ENCODE measurements at places on chromosomes 13 and 19.

GRCh38 chr13:72122661-72123255, 255.8 kb upstream of the DACH1 start:
- DNase-seq = no peak

- DNase-seq = no peak
These were observed 1351.3 kb downstream of the EFNB2 start for GRCh38 chr13:105184201-105184600.

GRCh38 chr19:45250832-45251451, at the start of gene MARK4:
Gene MARK4 (plus strand): TSS chr19:45251271. CDS start chr19:45251589, 318 bp downstream.
- no peak for DNase-seq

- DNase-seq = no peak
These were observed 79.1 kb downstream of the ATP11A start for GRCh38 chr13:112768795-112769481.

DNA sequence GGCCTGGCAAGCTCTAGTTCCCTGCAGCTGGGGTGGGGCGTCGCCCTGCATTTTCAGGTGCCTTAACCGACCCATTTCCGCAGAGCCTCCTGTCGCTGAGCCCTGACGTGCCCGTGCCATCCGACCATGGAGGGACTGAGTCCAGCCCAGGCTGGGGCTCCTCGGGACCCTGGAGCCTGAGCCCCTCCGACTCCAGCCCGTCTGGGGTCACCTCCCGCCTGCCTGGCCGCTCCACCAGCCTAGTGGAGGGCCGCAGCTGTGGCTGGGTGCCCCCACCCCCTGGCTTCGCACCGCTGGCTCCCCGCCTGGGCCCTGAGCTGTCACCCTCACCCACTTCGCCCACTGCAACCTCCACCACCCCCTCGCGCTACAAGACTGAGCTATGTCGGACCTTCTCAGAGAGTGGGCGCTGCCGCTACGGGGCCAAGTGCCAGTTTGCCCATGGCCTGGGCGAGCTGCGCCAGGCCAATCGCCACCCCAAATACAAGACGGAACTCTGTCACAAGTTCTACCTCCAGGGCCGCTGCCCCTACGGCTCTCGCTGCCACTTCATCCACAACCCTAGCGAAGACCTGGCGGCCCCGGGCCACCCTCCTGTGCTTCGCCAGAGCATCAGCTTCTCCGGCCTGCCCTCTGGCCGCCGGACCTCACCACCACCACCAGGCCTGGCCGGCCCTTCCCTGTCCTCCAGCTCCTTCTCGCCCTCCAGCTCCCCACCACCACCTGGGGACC, 1.2 kb downstream of the ZFP36 start:
- DNase-seq = peak; percentile 80

- DNase-seq = no peak
These were observed 41.3 kb downstream of the FLT3 start for GRCh38 chr13:28058866-28059613.

DNA sequence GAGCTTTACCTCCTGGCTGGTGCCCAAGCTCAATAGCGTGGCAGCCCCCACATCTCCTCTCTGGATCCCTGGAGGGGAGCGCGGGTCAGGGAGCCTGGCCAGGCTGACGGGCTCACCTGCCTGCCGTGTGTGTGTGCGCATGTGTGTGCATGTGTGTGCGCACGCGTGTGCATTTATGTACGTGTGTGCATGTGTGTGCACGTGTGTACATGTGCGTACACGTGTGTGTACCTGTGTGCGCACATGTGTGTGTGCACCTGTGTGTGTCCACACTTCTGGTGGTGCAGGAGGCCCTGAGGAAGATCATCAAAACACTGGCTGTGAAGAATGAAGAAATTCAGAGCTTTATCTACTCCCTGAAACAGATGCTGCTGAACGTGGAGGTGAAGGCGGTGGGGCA, 1.3 kb downstream of the FSD1 start:
- DNase-seq = no peak

GRCh38 chr19:43774103-43774939, 6.5 kb downstream of the KCNN4 start:
- no peak for DNase-seq

GRCh38 chr13:107743526-107743925, 471.8 kb downstream of the LIG4 start:
- DNase-seq = no peak

DNA sequence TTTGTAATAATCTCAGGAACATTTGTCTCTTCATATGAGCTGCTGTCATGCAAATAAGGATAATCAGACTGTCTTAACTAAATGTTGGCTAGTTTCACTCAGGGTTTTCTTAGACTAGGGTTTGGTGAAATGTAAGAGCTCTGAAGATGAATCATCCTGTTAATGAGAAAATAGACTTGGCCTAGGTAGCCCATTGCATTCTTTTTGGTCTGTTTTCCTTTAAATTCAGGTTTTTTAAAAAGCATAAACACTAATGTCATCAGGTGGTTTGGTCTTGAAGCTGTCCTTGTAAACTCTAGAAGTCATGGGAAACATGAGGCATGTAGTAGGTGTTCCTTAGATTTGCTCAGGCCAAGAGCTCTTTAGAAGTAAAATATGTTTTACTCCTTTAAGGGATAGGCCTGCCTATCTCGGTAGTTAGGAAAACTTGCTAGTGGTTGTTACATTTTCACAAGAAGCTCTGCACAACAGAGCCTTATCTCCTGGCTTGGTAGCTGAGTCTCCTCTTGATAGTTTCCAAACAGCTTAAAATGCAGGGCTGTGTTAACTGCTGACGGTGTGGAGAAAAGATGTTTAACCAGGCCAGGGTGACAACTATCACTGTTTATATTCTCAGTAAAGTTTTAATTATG, 62.0 kb upstream of the C1QTNF9B start:
- DNase-seq = no peak

DNA sequence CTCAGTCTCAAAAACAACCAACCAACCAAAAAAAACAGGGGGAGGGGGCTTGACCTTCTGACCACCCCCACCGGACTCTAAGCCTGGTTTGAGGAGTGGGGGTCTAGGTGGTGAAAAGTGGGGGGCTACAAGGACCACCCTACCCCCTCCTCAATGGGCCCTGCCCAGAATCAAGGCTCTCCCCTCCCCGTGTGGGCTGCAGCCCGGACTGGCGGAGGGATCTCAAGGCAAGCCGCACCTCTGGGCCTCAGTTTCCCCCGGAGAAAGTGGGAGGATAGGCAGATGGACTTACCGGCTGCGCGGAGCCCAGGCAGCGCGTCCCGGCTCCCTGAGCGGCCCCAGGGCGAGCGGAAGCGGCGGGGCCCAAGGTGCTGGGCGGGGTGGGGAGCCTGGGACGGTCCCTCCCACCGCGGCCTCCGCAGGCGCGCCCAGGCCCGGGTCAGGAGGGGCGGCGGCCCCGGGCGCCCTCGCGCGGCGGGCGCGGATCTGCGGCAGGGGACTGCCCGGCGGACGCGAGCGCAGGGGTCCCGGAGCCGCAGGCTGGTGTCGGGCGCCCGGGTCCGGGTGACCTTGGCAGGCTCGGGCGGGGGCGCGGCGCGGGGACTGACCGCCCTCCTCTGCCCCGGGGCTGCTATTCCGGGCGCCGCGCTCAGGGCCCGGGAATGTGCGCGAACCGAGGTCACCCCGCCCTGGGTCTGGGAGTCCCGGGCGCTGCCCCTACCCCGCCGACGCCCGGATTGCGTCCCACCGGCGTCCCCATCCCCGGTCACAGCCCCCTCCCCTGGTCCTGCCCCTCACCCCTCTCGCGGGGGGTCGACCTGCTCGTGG, at the start of gene ADAMTSL5:
Gene ADAMTSL5 (minus strand): TSS at position 349 of the 828 bp plus-strand sequence. CDS start 2,076 bp downstream, outside the sequence.
- no peak for DNase-seq

GRCh38 chr19:6021878-6022569, 44.1 kb upstream of the RANBP3 start:
- no peak for DNase-seq

DNA sequence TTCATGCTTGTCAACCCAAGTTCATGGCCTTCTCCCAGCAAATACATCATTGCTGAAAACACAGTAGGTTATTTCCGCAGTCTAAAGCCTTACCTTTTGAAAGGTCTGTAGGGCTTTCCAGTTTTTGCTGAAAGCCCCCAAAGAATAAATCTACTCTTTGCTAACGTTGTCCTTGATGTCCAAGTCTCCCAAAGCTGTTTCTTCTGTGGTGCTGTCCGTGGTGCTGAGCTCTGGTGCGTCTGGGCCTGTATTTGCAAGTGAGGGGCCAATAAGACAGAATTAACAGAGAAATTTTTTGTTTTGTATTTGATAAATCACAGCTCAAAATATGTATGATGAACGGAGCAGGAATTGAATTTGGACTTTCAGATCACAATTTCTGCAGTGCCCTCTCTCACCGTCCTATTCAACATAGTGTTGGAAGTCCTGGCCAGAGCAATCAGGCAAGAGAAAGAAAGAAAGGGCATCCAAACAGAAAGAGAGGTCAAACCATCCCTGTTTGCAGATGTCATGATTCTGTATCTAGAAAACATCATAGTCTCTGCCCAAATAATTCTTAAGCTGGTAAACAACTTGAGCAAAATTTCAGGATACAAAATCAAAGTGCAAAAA, 9.8 kb upstream of the LGALS16 start:
- no peak for DNase-seq

DNA sequence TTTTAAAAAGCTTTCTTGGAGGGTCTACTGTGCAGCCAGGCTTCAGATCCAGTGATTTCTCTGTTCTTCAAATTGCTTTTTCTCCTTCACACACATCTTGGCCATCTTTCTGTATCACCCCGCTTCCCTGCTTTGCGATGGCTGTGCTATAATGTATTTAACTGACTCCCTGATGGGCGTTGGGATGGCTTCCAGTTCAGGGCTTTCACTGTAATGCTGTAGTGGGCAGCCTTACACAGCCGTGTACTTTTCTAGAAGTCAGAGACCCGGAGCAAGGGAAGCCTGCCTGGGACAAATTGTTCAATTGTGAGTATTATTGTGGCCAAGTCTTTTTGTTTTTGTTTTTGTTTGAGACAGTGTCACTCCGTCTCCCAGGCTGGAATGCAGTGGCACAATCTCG, 19.4 kb upstream of the PAK4 start:
- no peak for DNase-seq

GRCh38 chr13:35978607-35979316, 152.4 kb downstream of the DCLK1 start:
- DNase-seq = no peak

GRCh38 chr13:41568972-41569351, 111.6 kb downstream of the RGCC start:
- no peak for DNase-seq

GRCh38 chr13:73412933-73413332, 354.1 kb downstream of the KLF5 start:
- no peak for DNase-seq

DNA sequence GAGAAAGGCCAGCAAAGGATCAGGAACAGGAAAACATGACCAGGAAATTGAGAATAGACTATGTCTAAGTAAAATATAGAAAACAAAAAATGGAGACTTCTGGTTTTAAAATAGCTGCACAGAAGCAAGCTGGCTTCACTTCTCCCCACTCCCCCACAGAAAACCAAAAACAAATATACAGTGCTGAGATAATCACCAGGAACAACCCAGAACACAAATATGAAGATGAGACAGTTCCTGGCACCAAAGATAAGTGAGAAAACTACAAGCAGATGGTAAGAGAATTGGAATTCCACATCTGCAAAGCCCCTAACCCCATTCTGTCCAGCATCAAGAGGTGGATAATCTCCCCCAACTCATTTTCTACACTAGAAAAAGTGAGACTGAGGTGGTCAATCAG, 397.7 kb downstream of the SUCLA2 start:
- DNase-seq = no peak

DNA sequence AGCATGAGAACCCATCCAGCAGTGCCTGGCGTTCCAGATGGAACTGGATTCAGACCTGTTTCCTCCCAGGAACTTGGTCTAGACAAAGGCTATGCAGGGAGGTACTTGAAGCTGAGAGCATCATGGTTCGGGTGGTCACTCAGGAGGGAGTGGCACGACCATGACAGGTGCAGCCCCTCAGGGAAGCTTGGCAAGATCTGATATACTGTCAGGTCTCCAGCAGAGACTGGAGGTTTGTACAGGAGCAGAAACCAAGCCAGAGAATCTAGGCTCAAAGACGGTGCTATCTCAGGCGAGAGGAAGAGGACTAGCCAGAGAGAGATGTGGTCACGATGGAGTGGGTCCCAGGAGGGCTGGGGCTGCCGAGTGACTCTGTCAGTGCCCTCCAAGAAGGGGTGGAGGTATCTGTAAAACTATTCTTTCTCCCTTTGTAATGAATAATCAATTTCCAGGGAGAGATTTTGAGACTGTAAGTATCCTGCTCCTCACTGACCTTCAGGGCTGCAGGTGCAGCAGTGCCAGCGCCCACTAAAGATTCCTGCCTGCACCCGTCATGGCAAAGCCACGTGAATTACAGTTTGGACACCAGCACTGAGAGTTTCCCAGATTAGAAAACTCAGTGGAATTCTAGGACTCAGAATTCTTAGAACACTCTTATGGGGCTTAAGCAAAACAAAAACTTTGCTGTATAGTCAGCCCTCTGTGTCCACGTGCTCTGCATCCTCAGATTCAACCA, 10.2 kb upstream of the DCUN1D2 start:
- DNase-seq = no peak

- DNase-seq = no peak
These were observed 5.0 kb upstream of the MTIF3 start for GRCh38 chr13:27455331-27455855.

DNA sequence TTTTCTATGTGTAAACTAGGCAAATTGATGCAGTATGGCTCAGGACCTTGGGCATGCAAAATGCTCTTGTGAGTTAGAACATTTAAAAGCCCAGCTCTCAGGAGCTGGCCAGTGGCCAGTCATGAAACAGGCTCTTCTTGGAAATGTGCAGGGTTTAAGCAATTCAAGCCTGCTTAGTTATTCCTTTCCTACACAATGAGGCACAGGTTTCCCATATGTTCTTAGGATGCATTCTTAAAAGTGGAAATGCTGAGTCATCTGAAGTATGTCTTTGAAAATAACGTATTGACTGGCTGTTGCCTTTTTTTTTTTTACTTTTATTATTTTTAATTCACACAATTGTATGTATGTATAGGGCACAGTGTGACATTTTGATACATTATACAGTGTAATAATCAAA, 300.7 kb downstream of the SLC7A1 start:
- no peak for DNase-seq

DNA sequence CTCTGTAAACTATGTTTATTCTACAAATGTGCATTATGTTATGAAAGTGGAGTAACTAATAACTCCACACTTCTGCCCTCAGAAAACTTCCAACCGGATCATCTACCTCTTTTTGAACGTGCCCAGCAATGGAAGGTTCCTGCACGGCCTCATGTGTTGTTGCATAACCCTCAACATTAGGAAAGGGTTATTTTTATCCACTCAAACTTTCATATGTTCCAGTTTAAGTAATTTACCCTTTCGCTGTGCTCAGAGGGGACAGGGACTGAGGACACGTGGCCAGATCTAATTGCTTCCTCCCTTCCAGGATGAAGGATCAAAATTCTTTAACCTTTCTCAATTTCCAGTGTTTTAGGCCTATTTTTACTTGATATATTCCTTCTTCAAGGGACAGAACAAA, 29.6 kb downstream of the IRS2 start:
- no peak for DNase-seq
